Parietal lobe (tissue), 2 donors: ENCODE measurements at places on chromosomes 4 and X. TPM values are rescaled to one million over a fixed set of nuclear protein-coding genes. Genes with fewer than 3 reads are reported as not detected.

RHOH gene
- total RNA-seq = not detected

HSFX2 gene
- 1.9 TPM for total RNA-seq

MGAT4D gene
- total RNA-seq = not detected

ENOX2 gene
- 3.8 TPM for total RNA-seq
